Activated T-helper 2 cell treated with anti-CD3 and anti-CD28 coated beads, Interferon-gamma antibody, Interleukin-2, Interleukin-4, amounts not matched to agents 10 μg/mL and 5 μg/mL and 100 μg/mL, durations not matched to agents 14 hours and 24 hours and 36 hours (primary cell): ENCODE measurements at places on chromosomes 7 and 10. TPM values are rescaled to one million over a fixed set of nuclear protein-coding genes. Genes with fewer than 3 reads are reported as not detected.
A peak's percentile ranks its signal among the peaks of the same experiment; 100 is the strongest.

OR2A5 gene
- total RNA-seq, result not detected in 2 replicates

TIMM23 gene
- 90.9 and 93.6 TPM in 2 replicates for total RNA-seq

CEP55 gene
- 72.6 and 76.1 TPM in 2 replicates for total RNA-seq

FAM25C gene
- not detected in 2 replicates for total RNA-seq

- H3K27ac ChIP-seq, result no peak overlapping the region
- no peaks in the 10 kb centered on the region for H3K4me1 ChIP-seq
- DNase-seq, result no peak
- no peak overlapping the region for H3K4me3 ChIP-seq
- no peaks in the 10 kb centered on the region for H3K36me3 ChIP-seq
Observed at GRCh38 chr10:92108120-92108519, 182.8 kb downstream of the CPEB3 start.

GRCh38 chr7:97179454-97180104 lies 62.1 kb downstream of the SDHAF3 start:
- no peak overlapping the region for H3K4me3 ChIP-seq
- peak; percentile 10 for DNase-seq
- H3K36me3 ChIP-seq, result peaks cover 14% of the 10 kb centered on the region
- H3K4me1 ChIP-seq, result no peaks in the 10 kb centered on the region
- no peaks in the 10 kb centered on the region for H3K27me3 ChIP-seq
- no peak overlapping the region for H3K27ac ChIP-seq

SPDYE8 gene
- not detected in 2 replicates for total RNA-seq

GRCh38 chr7:135980665-135981180 lies 3.6 kb upstream of the MTPN start:
- no peaks in the 10 kb centered on the region for H3K27me3 ChIP-seq
- H3K4me1 ChIP-seq, result peaks cover 48% of the 10 kb centered on the region
- DNase-seq, result peak; percentile 64
- H3K27ac ChIP-seq, result peak overlapping the region; percentile 90
- H3K36me3 ChIP-seq, result peaks cover 7% of the 10 kb centered on the region
- peak overlapping the region; percentile 76 for H3K4me3 ChIP-seq

GRCh38 chr10:32413513-32413912 lies 32.4 kb upstream of the CCDC7 start:
- H3K4me3 ChIP-seq, result no peak overlapping the region
- H3K36me3 ChIP-seq, result no peaks in the 10 kb centered on the region
- H3K27me3 ChIP-seq, result peaks cover 4% of the 10 kb centered on the region
- H3K27ac ChIP-seq, result peak overlapping the region; percentile 9
- DNase-seq, result no peak
- peaks cover 6% of the 10 kb centered on the region for H3K4me1 ChIP-seq

NRCAM gene
- 0.05 TPM in 1 of 2 replicates, not detected in the other for total RNA-seq

- H3K4me3 ChIP-seq, result no peak overlapping the region
- no peaks in the 10 kb centered on the region for H3K27me3 ChIP-seq
- no peak overlapping the region for H3K27ac ChIP-seq
- H3K4me1 ChIP-seq, result no peaks in the 10 kb centered on the region
- DNase-seq, result no peak
- no peaks in the 10 kb centered on the region for H3K36me3 ChIP-seq
Observed at GRCh38 chr10:54613162-54613561, 187.9 kb downstream of the PCDH15 start.

DNA sequence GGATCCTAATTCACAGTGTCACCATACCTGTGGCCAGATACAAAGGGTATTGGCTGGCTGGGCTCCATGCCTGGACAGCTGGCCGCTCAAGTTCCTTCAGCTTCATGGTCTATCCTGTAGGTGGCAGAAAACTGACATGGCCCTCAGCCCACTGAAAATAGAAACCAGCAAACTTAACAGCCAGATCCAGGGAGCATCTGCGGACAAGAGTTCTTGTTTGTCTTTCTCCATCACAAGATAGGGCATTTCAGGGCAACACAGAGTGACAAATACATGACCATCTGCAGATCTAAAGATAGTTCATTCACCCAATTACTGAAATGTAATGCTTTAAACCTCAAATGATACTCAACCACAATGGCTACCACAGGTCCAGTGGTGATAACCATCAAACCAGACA lies 2.8 kb downstream of the SEC31B start:
- H3K4me1 ChIP-seq, result peaks cover 50% of the 10 kb centered on the region
- DNase-seq, result no peak
- H3K27me3 ChIP-seq, result no peaks in the 10 kb centered on the region
- H3K4me3 ChIP-seq, result no peak overlapping the region
- peak overlapping the region; percentile 13 for H3K27ac ChIP-seq
- peaks cover 54% of the 10 kb centered on the region for H3K36me3 ChIP-seq

DNA sequence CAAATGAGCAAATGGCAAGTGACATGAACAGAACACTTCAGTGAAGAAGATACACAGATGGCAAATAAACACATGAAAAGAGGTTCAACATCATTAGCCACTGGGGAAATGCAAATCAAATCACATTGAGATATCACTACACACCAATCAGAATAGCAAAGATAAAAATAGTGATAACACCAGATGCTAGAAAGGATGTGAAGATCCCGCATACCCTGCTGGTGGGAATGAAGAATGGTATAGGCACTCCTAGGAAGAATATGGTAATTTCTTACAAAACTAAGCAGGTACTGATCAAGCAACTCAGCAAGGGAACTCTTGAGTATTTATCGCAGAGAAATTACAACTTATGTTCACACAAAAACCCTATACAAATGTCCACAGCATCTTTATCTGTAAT lies 11.2 kb downstream of the LAMB4 start:
- DNase-seq, result no peak
- H3K27ac ChIP-seq, result no peak overlapping the region
- no peak overlapping the region for H3K4me3 ChIP-seq
- H3K36me3 ChIP-seq, result no peaks in the 10 kb centered on the region
